ENCODE measurements at places on chromosomes 5 and 9.

DNA sequence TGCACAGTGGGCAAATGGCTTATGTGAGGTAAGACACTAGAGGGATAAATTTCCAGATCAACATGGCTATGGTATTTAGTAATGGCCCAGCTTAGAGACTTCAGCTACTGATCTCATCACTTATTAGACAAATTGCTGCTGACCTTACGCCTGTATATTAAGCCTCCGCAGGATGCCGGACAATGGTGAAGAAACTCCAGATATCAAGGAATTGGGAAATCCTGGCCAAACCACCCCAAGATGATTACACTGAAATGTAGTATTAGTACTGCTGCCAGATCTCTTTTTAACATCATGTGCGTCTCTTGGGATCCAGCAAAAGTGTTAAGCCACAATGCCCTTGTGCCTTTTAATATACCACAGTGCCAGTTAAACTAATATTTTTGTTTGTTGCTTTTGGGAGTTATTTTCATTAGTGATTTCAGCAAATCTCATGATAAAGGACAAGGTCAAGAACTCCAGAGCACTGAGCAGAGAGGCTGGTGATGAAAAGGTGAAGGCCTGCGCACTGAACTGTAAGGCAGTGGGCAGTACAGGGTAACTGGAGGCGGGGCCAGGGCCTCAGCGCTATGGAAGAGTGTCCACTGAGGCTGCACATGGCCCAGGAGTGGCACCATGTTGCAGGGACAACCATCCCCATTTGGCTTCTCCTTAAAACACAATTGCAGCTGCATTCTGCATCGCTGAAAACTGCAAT lies 32.5 kb downstream of the TSTD2 start:
- no peak for DNase-seq

- DNase-seq = no peak
These were observed 122.4 kb upstream of the MSX2 start for GRCh38 chr5:174601946-174602345.

GRCh38 chr5:139410121-139410992 lies 6.5 kb upstream of the SPATA24 start:
- DNase-seq = no peak

DNA sequence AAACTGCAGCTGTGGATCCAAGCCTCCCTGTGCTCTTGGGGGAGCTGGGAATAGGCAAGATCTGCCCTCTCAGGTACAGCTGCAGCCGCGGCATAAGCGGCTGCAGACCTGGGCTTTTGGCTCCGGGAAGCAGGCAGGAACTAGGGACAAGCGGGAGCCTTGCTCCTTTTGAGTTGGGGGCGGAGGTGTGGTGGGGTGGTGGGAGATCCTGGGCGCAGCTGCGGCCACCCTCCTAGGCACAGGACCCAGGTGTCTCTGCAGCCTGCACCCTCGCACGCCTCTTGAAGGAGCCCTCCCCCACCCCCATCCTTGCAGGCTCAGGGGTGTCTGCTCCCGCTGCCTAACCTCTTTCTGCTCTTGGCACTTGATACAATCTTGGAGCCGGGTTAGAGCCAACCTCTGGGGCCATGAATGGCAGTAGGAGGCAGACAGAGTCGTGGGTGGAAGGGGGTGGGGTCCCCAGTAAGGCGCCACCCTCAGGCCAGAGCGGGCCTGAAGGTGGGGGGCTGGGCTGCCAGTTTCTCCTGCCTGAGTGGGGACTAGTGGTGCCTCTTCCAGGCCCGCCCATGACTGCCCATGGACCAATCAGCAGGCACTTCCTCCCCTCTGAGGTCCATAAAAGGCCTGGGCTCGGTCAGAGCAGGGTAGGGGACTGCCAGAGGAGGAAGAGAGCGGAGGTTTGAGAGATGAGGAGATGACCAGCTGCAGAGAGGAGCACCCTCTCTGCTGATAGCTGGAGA lies 267.6 kb upstream of the TNC start:
- DNase-seq = no peak

- no peak for DNase-seq
These were observed 102.5 kb upstream of the BASP1 start for GRCh38 chr5:17114715-17115599.

DNA sequence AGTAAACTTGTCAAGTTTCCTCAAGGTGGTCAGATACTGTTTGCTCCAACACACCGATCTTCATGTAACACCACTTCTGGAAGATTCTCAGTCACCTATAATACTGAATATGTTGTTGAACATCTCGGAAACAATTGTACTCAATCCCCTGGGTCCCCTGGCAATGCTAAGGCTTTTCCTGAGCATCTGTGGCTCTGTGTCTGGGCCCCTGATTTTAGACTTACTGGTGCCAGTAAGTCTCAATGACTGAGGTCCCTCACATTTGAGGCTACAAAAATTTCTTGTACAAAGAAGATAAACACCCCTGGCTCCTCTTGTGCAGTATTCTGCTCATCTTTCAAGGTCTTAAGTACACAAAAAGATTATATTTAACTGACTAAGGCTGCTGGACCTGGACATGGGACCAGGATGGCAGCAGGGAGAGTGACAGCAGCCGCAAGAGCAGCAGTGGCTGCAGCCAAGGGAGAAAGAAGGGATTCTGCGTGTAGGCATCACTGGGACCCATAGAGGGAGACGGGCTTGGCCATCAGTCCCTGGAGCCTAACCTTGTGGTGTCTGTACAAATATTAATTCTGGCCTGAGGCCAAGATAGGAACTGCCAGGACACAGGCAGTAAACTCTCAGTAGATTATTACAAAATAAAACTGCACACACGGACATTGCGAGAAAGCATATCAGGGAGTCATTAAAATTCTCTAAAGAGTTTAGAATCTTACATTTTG lies 49.0 kb upstream of the TNPO1 start:
- DNase-seq = no peak

- no peak for DNase-seq
These were observed 3.0 kb downstream of the TRMO start for GRCh38 chr9:97919217-97919813.

DNA sequence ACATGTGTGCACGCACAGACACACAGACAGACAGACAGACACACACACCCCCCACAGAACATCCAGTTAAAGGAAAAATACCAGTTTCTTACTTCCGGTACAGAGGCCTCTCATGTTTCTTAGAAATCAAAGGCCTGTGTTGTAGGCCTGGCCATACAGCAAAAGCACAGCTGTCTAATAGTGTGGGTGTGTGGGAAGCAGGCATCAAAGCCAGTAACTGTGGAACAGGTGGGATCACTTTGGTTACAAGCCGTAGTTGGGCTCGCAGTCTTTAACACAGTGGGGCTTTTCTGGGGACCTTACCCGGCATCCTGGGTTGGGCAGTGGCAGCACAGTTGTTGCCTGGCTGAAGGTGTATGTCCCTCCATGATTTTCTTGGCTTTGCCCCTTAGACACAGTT lies 55.2 kb downstream of the FBXL7 start:
- DNase-seq = no peak

DNA sequence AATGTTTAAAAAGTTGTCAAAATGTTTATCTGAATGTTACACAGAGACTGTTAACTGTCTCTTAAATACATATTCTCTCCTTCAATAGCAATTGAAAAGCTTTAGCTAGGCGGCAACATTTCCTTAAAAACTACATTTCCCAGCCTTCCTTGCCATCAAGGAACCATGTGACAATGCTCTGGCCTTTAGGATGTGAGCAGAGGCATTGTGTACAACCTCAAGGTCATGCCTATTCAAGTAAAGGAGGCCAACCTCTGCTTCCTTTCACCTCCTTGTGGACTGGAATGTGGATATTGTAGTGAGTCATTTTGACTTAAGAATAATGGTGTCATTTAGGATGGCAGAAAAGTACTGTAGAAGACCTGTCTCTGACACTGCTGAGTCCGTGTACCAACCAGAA lies 23.7 kb upstream of the MROH2B start:
- no peak for DNase-seq

Measured in HFF-Myc (cell line).